Suprapubic skin (tissue), 4 donors: ENCODE measurements at places on chromosomes 3 and 15. TPM values are rescaled to one million over a fixed set of nuclear protein-coding genes. Genes with fewer than 3 reads are reported as not detected.

GRCh38 chr15:57415602-57416001 is 39.3 kb downstream of the CGNL1 start:
- DNase-seq: no peak

CRBN gene
- 38.9 TPM for total RNA-seq

ISLR2 gene
- total RNA-seq: not detected

- no peak for DNase-seq
Observed at GRCh38 chr3:4714045-4714444, 220.9 kb downstream of the ITPR1 start.

BOC gene
- total RNA-seq: 75.6 TPM

- DNase-seq: no peak
Observed at GRCh38 chr3:25156626-25157025, 271.4 kb upstream of the RARB start.
